Foreskin keratinocyte (primary cell): ENCODE measurements at places on chromosomes 2 and 18. TPM values are rescaled to one million over a fixed set of nuclear protein-coding genes. Genes with fewer than 3 reads are reported as not detected.

The PPP1R1C gene
- total RNA-seq = 7.3 and 8.1 TPM in 2 replicates

The CSRNP3 gene
- 1.0 and 1.5 TPM in 2 replicates for total RNA-seq

DNA sequence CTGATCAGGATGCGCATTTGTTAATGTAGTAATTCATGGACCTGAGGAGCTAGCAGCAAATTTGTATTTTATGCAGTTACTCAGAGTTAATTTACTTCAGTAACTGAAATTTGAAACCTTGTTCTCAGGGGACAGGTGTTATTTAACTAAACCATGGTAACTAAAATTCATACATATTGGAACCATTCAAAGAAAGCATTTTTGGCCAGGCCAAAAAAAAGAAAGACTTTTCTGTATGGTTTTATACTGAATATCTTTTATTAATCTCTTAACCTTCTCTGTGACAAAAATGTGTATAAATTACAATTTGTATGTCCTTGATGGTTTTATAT, 4.4 kb upstream of the KLHL23 start:
- no peak for DNase-seq

GRCh38 chr2:231664727-231665126, 43.6 kb upstream of the PTMA start:
- no peak for DNase-seq

DNA sequence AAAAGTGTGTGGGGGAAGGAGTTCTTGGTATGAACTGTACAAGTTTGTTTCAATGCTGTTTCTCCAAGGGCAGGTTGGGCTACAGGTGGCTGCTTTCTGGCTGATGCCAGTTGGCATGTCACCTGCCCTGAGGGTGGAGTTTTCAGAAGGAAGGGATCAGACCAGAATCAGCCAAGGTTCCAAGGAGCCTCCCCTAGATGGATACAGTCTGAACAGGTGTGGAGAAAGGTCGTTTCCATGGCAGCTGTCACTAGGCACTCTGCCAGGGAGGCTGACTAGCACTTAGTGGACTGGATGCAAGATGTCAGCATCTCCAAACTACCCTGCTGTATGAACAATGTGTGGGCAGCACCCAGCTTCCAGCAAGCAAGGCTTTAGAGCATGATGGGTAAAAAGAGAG, 444.4 kb upstream of the HNRNPA3 start:
- DNase-seq = no peak

DNA sequence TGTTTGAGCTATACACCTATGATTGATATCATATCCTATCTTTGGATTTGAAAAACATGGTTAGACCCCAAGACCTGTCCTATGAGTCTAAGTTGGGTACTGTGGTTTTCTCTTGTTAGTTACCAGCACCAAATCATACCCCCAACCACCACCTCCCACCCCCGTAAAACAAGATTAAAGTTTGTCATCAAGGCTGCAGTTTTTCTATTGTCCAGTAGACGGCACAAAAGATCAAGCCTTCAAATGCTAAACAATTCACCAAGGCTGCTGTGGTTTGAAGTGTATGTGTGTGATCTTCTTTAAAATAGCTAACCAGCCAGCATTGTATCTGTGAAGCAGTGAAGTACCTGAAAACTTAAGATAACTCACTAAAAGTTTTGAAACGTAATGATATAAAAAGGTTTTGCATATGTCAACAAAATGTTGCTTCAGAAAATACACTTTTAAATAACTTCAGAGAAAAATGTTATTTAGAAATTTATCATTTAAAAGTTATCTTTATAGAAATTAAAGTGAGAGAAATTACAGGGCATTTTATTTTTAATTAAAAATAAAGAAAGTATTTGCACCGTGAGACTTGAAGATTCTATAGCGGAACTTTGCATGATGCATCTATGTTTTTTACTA, 5.8 kb upstream of the MEIS1 start:
- DNase-seq = no peak
